Activated T-helper 1 cell treated with anti-CD3 and anti-CD28 coated beads, Interleukin-12 subunit alpha, Interleukin-12 subunit beta, Interleukin-2, Interleukin-4 antibody, amounts not matched to agents 30 ng/mL and 10 ng/mL and 1 ng/mL, durations not matched to agents 14 hours and 24 hours and 36 hours (primary cell): ENCODE measurements at places on chromosomes 1 and 21.

DNA sequence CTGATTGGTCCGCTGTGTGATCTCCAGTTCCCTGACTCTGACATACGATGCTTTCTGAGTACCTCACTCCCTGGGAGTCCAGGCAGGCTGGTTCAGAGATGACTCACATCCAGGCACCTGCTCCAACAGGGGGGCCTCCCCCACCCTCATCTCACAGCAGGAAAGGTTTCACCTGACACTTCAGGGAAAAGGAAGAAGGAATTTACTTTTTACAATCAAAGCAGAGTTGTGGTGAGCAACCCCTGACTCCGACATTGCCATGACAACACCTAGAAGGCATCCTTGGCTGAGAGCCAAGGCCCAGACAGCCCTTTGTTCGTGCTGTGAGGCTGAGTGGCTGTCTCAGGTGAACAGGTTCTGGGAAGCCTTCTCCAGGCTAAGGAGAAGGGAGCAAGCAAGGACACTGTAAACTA lies 164.6 kb upstream of the GJB5 start:
- no peak overlapping the region for H3K4me3 ChIP-seq
- H3K27me3 ChIP-seq: peaks cover 3% of the 10 kb centered on the region
- no peaks in the 10 kb centered on the region for H3K36me3 ChIP-seq
- no peaks in the 10 kb centered on the region for H3K4me1 ChIP-seq
- no peak overlapping the region for H3K27ac ChIP-seq

- no peak for DNase-seq
- no peak overlapping the region for H3K27ac ChIP-seq
- H3K4me3 ChIP-seq: no peak overlapping the region
- H3K36me3 ChIP-seq: no peaks in the 10 kb centered on the region
Observed at GRCh38 chr1:53460666-53461322, 1.6 kb downstream of the DMRTB1 start.

GRCh38 chr1:183931646-183932271 lies 105.8 kb downstream of the COLGALT2 start:
- H3K36me3 ChIP-seq: no peaks in the 10 kb centered on the region
- no peaks in the 10 kb centered on the region for H3K27me3 ChIP-seq

- H3K4me3 ChIP-seq: no peak overlapping the region
- peaks cover 5% of the 10 kb centered on the region for H3K27me3 ChIP-seq
- H3K27ac ChIP-seq: no peak overlapping the region
- peaks cover 3% of the 10 kb centered on the region for H3K36me3 ChIP-seq
- no peak for DNase-seq
Observed at GRCh38 chr1:175536369-175536768, 207.0 kb downstream of the TNR start.

DNA sequence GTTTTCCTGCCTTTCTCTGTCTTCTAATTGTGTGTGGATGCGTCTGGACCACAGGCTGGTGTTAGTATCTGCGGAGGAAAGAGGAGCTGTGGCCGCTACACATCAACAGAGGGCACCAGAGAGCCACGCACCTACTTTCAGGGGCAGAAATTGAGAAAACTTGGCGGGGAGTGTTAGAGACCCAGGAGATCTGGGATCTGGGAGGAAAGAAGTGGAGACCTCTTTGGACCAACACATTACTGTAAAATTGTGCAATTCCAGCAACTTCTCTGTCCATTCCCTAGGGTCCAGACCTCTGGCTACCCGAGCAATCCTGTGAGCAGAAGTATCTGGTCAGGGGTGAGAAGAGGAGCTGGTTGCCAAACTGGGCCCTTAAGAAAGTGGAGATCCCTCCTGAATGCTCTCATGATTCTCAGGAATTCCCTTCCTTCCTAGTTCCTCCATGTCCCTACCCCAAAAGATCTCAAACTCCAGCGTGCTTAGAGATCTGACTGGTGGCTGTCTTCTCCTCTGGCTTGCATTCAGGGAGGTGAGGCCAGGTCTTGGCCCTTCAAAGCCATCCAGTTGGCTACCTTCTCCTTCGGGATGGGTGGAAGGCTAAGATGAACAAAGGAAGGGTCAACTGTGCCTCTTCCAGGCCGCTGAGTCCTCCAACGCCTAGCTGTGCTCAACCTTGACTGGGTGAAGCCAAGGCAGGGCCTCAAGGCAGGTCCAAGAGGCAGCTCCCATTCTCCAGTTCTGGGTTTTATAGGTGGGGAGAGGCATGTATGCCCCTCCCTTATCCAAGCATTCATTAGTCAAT lies 1.2 kb upstream of the KIRREL1 start:
- no peak overlapping the region for H3K27ac ChIP-seq
- H3K4me3 ChIP-seq: no peak overlapping the region
- H3K4me1 ChIP-seq: no peaks in the 10 kb centered on the region
